ENCODE measurements at places on chromosomes 6 and 20.
A peak's percentile ranks its signal among the peaks of the same experiment; 100 is the strongest.

GRCh38 chr6:6788394-6789032 lies 200.0 kb downstream of the LY86 start:
- ATAC-seq: peak; percentile 64

DNA sequence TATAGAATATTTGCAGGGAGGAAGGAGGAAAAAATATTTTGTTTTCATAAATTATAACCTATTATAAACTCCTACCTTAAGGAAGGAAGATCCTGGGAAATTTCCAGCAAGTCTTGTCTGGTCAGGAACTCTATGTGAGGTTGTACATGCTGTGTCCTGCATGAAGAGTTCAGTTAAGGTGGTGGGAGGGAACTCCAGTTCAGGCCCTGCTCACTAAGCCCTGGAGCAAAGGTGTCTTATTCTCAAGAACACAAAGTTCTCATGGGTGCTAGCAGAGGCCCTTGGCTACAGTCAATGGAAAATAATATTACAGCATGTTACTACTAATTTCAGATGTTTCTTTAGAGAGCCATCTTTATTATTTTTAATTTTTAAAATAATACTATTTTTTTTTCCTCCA lies 3.8 kb upstream of the OGFRL1 start:
- ATAC-seq: no peak

DNA sequence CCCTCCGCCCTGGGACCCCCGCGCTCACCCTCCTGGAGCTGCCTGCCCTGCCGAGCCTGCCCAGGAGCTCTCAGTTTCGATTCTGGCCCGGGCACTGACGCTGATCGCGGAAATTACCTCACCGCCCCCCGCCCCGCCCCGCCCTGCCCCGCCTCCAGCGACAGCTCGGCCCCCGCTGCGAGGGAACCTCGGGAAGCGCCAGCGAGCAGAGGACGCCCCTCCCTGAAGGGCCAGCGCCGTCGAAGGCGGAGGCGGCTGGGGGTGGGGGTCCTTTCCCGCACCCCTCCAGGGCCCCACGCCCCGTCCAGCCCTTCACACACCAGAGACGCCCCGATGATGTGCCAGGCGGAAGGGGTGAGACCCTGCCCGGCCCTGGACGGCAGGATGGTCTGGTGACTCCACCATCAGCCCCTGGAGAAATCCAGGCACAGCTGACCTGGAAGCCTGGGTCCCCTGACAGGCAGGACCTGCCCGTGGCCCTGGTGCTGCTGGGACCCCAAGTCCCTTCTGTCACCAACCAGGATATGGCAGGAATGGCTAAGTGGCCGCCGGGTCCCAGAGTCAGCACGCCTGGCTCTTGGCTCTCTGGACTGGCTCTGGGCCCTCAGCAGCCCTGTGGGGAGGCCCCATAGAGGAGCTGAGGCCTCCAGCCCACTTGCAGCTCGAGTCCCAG lies at the start of gene HELZ2:
Gene HELZ2 (minus strand): TSS at position 84 of the 673 bp plus-strand sequence. CDS start 1,854 bp downstream, outside the sequence.
- peak; percentile 93 for ATAC-seq

GRCh38 chr6:51414361-51414760 lies 595.7 kb downstream of the TFAP2B start:
- ATAC-seq: no peak

DNA sequence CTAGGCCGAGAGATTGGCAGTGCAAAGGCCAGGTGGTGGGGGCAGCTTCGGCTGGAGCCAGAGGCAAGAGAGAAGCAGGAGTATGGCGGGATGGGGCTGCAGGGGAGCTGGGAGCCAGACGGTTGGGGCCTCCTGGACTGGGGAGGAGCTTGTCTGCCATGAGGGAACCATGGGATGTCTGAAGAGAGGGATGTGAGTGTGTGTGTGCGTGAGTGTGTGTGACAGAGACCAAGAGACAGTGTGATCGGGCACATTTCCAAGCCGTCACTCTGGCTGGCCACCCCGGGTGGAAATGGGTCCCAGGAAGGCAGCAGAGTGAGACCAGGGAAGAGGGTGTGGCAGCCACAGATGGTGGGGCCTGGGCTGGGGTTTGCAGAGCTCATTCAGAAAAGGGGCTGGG lies 13.8 kb downstream of the PHACTR3 start:
- ATAC-seq: no peak

GRCh38 chr6:41720262-41720620 lies 15.2 kb downstream of the TFEB start:
- ATAC-seq: no peak

DNA sequence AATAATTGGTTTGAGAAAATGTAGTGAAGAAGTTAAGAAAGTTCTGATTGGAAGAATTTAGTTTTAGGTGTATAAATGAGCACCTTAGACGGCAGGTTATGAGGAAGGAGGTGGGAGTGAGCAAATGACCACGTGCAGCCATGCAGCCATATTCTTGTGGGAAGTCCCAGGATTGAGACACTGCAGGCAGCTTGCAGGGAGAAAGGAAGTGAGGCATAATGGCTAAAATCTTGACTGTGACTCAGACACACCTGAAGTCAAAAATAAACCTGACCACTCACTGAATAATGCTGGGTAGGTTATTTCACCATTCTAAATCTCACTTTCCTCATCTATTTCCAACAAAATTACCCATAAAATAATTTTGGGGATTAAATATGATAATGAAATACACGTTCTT lies 16.6 kb downstream of the DSE start:
- peak; percentile 76 for ATAC-seq

- no peak for ATAC-seq
Measured at GRCh38 chr6:126110512-126111270, 124.4 kb downstream of the TRMT11 start.

- ATAC-seq: no peak
Measured at GRCh38 chr6:170035901-170036304, 255.0 kb downstream of the DLL1 start.

- no peak for ATAC-seq
Measured at GRCh38 chr6:72783666-72784065, 161.8 kb downstream of the KCNQ5 start.

DNA sequence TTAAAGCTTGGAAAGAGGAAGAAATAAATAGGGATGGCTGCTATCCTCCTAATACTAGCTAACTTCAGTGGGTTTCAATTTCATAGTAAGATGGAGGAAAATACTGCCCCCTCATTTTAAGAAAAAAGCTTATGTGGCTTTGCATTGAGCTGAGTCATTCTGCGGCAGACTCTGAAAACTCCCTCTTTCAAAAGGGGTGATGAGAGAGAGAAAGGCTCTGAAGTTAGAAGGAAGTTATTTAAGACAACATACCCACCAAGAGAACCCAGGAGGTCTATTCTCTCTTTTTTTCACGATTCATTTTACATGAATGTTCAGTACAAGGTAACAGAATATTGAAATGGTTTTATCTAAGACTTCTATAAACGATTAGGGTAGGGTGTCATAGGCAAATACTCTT lies 4.5 kb downstream of the PRDM13 start:
- peak; percentile 77 for ATAC-seq

DNA sequence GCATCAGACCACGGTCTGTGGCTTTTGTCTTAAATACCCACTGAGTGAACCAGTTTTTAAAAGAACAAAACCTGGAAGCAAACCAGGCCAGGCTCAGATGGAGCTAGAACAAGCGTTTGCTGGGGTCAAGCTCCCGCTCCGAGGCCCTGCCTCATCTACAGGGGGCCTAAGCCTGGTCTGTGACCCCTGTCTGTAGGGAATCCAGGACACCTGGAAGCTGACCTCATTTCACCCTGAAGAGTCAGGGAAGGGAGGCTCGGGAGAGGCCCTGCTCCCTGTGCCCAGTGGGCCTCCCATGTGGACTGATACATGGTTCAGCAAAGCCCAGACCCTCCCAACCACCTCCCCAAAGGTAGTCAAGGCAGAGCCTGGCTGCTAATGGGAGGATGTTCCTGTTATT lies 26.8 kb upstream of the DLGAP4 start:
- no peak for ATAC-seq

GRCh38 chr6:43287717-43288679 lies 10.1 kb upstream of the SLC22A7 start:
- ATAC-seq: no peak

DNA sequence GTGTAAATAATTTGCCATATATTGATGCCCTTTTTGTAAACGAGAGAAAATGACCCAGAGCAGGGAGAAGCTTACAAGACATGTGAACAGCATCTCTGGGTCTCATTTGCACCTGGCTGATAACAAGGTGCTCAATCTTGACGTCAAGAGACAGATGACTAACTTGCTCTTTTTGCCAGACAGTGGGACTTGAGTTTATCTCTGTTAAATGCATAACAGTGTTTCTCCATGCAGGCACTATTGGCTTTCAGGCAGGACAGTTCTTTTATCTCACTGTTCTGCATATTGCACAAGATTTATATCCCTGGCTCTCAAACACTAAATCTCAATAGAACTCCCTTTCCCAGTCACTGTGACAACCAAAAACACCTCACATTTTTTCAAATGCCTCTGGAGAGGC lies 56.4 kb downstream of the RFX6 start:
- no peak for ATAC-seq

DNA sequence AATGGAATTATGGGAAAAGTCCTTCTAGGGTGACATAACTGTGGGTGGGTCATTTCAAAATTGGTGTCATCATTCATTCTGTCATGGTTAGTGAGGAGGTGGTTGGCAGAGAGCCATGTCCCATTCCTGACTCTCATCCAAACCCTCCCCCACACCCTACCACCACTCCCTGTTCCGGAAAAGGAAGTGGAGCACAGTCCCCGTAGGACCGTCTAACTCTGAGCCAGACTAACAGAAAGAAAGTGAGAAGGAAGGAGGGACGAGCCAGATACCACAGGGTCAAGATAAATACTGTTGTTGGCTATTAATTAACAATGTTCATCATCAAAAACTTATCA lies 4.8 kb downstream of the TRIM10 start:
- ATAC-seq: no peak

GRCh38 chr20:9573335-9574151 lies 59.2 kb downstream of the LAMP5 start:
- ATAC-seq: no peak

- peak; percentile 4 for ATAC-seq
Measured at GRCh38 chr20:41138475-41139226, 1.3 kb downstream of the PLCG1 start.

- ATAC-seq: no peak
Measured at GRCh38 chr6:151763303-151763702, 44.2 kb upstream of the ESR1 start.

GRCh38 chr6:33746036-33746600 lies 587 bp downstream of the IP6K3 start:
- ATAC-seq: no peak

- no peak for ATAC-seq
Measured at GRCh38 chr20:59084041-59084850, 41.7 kb upstream of the PRELID3B start.

DNA sequence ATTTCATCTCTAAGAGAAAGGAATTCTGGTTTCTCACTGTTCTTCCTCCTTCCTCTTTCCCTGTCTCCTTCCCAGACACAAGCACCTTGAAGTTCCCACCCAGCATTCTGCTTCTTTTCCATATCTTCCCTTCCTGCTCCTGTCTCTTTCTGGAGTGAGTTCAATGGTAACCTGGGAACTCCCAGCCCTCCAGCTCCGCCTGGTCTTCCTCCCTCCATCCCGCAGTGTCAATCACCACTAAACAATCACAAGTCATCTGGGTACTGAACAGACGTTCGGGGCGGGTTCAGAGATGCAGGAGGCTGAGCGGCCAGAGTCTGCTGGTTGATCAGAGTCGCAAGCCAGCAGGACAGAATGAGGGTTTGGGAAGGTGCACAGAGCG lies 7.7 kb downstream of the TTBK1 start:
- ATAC-seq: no peak

DNA sequence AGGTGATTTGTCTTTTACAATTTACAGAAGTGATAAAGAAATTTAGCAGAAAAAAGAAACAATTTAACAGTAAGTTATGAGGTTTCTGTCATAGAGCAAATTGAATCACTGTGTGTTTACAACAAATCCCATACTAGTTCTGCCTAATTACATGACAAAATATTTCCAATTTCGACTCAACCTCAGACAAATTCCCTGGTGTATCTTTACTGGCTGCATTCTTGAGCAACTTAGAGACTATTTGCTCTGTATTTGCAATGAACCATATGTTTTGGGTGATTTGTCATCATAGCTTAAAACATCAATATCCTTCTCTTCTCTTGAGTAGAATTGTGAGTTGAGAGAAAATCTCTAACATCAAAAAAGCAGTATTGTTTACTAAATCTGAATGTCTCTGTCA lies 128.7 kb downstream of the SIM1 start:
- ATAC-seq: no peak
